ENCODE measurements at places on chromosomes 12 and 14.

- no peaks in the 10 kb centered on the region for H3K36me3 ChIP-seq
- peaks cover 7% of the 10 kb centered on the region for H3K4me1 ChIP-seq
- no peak for DNase-seq
- H3K27ac ChIP-seq: peak overlapping the region; percentile 55
- peak overlapping the region; percentile 44 for H3K4me3 ChIP-seq
Measured at GRCh38 chr14:20624495-20625070, 16.9 kb downstream of the OR6S1 start.

- DNase-seq: no peak
- no peaks in the 10 kb centered on the region for H3K27me3 ChIP-seq
- no peak overlapping the region for H3K27ac ChIP-seq
- peaks cover 6% of the 10 kb centered on the region for H3K4me1 ChIP-seq
Measured at GRCh38 chr14:20409226-20409625, 4.1 kb downstream of the TEP1 start.

DNA sequence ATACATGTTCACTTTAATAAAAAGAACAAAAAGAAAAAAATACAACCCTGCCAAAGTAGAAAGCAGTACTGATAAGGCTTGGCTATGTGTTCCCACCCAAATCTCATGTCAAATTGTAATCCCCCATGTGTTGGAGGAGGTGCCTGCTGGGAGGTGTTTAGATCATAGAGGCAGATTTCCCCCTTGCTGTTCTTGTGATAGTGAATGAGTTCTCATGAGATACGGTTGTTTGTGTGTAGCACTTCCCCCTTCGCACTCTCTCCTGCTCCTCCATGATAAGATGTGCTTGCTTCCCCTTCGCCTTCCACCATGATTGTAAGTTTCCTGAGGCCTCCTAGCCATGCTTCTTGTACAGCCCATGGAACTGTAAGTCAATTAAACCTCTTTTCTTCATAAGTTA is 59.9 kb downstream of the USP15 start:
- peaks cover 3% of the 10 kb centered on the region for H3K36me3 ChIP-seq
- no peaks in the 10 kb centered on the region for H3K4me1 ChIP-seq
- H3K27ac ChIP-seq: no peak overlapping the region

- no peak overlapping the region for H3K27ac ChIP-seq
- H3K4me3 ChIP-seq: no peak overlapping the region
- H3K4me1 ChIP-seq: no peaks in the 10 kb centered on the region
- DNase-seq: no peak
Measured at GRCh38 chr12:21169878-21170472, 39.0 kb downstream of the SLCO1B1 start.

Data from keratinocyte (primary cell).